Hematopoietic multipotent progenitor cell treated with erythropoietin and hydrocortisone succinate and interleukin-3 and kit ligand, for 8 days (in vitro differentiated cells): ENCODE measurements at places on chromosomes 4 and X.

DNA sequence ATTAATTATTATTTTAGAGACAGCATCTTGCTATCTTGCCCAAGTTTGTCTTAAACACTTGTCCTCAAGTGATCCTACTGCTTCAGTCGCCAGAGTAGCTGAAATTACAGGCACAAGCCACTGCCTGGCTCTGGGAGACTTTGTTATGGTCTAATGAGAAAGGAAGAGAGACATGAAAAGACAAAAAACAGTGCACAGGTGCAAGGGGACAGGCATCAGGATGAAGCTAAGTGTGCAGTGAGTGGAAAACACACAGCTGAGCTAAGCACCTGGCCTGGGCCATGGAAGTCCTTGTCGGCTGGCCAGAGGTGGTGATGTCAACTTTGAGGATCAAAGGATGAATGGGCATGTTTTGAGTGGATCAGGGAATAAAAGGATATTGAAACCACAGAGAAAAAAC, 102.7 kb downstream of the HS3ST1 start:
- no peak for DNase-seq

- DNase-seq, result peak; percentile 93
Observed at GRCh38 chrX:53224860-53225797, at the start of gene KDM5C. KDM5C (minus strand) TSS chrX:53225207; CDS start chrX:53224889, 318 bp downstream.

DNA sequence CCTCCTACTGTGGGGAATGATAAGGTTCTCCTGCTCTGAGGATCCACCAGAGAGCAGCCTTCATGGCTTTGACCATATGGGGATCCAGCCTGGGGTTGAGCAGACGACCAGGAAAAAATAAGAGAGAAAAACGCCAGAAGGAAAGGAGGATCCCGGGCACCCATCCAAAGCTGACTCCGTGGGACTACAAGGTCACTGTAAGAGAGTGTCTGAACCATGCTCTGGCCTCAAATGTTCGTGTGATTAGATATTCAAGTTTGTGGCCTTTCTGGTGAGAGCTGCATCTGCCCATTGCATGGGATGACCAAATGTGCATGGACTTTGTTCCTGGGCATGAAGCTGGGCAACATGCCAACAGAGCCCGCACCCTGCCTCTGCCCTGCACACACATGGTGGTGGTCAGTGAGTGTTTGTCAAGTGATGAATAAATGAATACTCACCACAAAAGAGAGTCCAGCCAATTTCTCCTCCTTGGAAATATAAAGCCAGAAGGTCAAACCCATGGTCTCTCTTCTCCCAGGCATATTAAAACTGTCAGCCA, 346.0 kb upstream of the GATB start:
- no peak for DNase-seq

DNA sequence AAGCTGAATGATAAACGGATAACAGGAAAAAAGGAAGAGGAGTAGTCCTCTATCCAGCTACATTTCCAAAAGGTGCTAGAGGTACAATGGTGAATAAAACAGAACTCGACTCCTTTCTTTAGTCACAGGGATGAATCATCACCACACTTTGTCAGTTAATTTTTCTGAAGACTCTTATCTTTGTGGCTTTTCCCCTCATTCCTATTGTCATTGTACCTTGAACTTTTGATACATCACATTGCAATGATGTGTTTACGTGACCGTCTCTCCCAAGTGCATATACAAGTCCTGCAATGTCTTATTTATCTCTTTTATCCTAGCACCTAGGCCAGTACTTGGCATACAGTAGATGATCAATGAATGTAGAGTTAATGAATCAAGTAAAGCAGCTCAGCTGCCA, 134.7 kb downstream of the LHFPL1 start:
- no peak for DNase-seq

GRCh38 chrX:16610121-16610621, 39.8 kb upstream of the S100G start:
- DNase-seq, result no peak

GRCh38 chrX:107204068-107204605, 2.1 kb downstream of the NUP62CL start:
- DNase-seq, result no peak

DNA sequence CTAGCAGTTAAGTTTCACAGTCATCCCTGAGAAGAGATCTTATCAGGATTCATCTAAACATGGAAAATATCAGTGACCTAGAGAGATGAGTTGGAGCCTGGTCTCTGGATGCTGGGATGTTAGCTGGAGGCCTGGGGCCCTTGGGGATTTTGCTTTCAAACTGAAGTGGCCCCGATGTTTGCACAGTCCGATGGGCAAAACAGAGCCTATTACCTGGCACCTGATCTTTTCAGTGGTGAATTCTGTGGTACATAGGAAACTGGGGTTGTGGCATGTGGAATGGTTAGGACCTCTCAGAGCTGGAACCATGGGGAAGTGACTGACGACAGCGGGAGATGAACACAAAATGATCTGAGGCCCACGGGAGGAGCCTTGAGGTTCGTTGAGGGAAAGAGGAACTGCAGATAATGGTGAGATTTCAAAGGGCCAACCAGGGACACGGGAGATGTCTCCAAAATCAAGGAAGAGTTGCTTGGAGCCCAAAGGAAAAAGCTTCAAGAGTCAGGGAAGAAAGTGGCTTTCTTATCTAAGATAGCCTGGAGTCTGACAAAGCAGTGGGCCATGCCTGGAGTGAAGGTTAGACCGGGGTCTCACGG, 17.8 kb upstream of the TENM3 start:
- no peak for DNase-seq

GRCh38 chr4:5500165-5500564, 208.2 kb downstream of the EVC2 start:
- no peak for DNase-seq

GRCh38 chr4:31114816-31115215, 394.6 kb downstream of the PCDH7 start:
- DNase-seq, result no peak

GRCh38 chr4:80045786-80046185, 27.2 kb downstream of the ANTXR2 start:
- DNase-seq, result no peak

GRCh38 chrX:55357236-55357635, 92.5 kb upstream of the PAGE3 start:
- DNase-seq, result no peak

DNA sequence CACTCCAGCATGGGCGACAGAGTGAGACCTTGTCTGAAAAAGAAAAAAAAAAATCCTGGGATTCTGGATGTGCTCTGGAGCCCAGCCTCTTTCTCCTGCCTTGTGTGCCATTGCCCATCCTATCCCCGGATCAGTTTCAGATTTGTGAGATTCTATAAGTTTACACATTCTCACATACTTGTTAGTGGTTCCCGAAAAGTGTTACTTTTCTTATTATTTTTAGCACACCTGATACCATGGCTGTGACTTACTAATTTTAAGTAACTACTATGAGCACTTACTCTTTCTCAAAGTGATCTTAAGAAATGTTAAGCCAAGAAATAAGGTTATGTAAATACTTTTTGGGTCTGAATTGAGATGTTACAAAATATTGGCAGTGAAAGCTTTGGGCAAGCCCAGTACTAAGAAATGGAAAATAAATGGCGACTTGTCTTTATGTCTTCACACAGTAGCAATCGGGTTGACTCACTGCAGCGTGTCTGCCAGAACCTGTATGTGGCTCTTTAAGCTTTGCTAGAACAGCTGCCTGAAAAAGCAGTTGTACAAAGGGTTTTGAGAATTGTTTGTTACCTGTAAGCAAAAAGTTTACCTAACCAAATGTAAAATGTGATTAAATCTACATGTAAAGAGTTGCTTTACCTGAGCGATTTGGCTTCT, 118.7 kb downstream of the KLHL8 start:
- DNase-seq, result no peak

GRCh38 chrX:19953145-19953544, 37.7 kb downstream of the BCLAF3 start:
- no peak for DNase-seq

- no peak for DNase-seq
Observed at GRCh38 chr4:173883821-173884220, 353.8 kb upstream of the HAND2 start.

- no peak for DNase-seq
Observed at GRCh38 chr4:41526628-41527027, 11.3 kb upstream of the LIMCH1 start.

GRCh38 chrX:153336121-153336894, 2.4 kb downstream of the ZNF275 start:
- DNase-seq, result no peak

DNA sequence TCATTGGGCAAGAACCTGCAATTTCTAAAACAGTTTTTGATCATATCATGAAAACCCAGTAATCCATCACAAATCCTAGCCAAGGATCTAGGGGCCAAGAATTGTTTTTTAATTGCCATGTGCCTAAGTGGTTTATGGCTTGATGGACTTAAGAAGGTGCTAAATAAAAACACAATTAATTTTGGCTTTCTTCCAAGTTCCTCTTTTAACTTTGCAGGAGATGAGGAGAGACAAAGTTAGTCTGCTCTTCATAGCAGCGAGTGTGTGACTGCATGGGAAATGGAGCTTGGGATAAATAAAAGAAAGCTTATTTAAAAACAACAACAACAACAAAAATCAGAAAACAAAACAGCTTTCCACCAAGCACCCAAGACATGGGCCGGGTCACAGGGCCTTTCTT, 41.4 kb downstream of the ARHGEF9 start:
- DNase-seq, result no peak

DNA sequence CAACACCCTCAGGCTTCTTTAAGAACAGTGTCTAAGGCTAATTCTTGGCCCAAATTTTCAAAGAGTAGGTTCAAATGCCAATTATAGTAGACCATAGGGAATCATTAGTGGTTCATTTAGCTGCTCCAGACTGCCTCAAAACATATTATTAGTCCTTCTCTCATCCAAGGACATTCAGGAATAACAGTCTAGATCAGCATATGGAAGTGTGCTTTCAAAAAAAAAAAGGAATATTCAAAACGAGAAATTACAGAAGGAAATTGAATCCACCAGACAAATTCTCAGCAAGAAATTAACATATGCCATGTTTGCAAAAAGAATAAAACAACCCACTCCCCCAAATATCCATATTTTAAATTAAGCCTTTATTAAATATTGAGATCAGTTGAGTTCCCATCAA, 293.1 kb downstream of the SMARCA1 start:
- DNase-seq, result no peak

DNA sequence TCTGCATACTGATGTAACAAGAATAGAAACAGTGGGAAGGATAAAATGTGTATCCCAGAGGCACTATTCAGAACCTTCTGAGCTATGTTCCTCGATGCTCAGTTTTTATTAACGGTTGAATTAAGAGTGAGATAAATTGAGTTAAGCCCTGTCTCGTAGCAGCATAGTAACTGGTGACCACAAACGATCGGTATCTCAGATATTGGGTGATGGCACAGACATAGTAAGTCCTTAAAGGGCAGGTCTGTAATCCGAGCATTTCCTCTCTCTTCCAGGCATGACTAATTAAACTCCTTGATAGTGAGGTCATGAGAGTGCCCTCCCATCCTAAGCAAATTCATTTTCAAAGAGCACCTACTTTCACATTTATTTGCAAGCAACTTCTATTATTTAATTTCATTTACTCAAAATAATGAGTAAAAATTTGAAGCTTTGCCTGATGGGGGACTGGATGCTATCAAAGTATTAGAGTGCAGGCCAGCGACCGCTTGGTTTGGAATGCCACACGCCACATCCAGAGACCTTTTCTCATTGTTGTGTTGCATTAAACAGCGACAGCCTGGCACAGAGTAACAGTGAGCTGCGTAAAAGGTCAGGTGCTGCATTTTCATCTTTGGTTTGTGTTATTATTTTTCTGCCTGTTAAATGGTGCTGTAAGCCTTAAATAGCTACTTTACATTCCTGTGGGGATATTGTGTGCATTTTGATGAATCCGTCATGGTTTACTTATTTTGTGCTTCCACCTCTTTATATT, 101.9 kb downstream of the PCDH7 start:
- DNase-seq, result no peak

GRCh38 chr4:64584981-64585557, 175.8 kb upstream of the TECRL start:
- DNase-seq, result peak; percentile 60

- no peak for DNase-seq
Observed at GRCh38 chr4:82381661-82382296, 8.0 kb upstream of the HNRNPD start.

- peak; percentile 17 for DNase-seq
Observed at GRCh38 chr4:891747-892146, 40.4 kb downstream of the GAK start.

- no peak for DNase-seq
Observed at GRCh38 chr4:81136161-81136905, 78.7 kb downstream of the PRKG2 start.

DNA sequence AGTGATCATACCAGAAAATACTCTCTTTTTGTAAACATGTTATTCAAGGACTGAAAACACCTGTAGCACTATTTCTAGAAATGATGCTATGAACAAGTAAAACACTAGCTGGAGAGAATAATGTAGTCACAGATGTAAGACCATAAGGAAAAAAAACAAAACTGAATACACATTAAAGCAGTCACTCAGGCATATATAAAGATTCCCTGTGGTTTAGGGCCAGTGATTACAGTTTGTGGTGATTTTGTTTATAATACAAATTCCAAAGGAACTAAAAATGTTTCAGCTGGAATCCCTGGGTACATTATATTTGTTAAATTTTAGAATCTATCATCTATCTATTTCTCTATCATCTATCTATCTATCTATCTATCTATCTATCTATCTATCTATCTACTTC, 777.8 kb upstream of the FRG1 start:
- DNase-seq, result no peak

GRCh38 chr4:87076690-87077358, 142.0 kb downstream of the AFF1 start:
- no peak for DNase-seq

GRCh38 chrX:151779258-151779657, 44.7 kb downstream of the CNGA2 start:
- no peak for DNase-seq

GRCh38 chr4:128287141-128287870, at the start of gene PGRMC2:
PGRMC2 (minus strand) TSS chr4:128287813; CDS start chr4:128287790, 23 bp downstream.
- DNase-seq, result no peak

- DNase-seq, result no peak
Observed at GRCh38 chrX:49309401-49309981, 6.0 kb downstream of the GAGE10 start.

DNA sequence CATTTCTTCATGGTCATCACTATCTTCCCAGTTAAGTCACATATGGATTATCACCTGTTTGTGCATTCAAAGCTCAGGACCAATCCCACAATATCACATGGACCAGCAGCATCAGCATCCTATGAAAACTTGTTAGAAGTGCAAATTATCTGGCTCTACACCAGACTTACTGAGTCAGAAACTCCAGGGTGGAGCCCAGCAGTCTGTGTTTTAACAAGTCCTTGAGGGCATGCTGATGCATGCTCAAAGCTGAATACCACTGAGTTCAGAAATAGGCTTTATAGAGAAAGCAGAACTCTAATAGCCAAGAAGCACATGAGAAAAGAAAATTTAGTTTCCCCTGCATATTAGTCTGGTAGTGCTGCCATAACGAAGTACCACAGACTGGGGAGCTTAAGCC, 62.4 kb upstream of the GABRQ start:
- DNase-seq, result no peak

DNA sequence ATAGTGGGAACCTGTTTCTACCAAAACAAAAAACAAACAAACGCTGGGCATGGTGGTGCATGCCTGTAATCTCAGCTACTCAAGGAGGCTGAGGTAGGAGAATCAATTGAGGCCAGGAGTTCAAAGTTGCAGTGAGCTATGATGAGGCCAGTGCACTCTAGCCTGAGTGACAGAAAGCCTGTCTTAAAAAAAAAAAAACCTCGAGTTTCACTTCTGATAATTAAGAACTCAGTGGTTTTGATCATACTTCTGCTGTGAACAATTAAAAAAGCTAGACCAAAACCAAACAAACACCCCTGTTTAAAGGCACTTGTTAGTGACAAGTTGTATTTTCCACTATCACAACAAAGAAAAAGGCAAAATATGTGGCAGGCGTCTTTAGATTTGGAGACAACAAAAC, 15.0 kb upstream of the UBE2D3 start:
- no peak for DNase-seq

GRCh38 chrX:149467920-149468319, 37.2 kb downstream of the IDS start:
- DNase-seq, result no peak
